Activated CD4-positive, alpha-beta T cell treated with anti-CD3 and anti-CD28 coated beads, Interleukin-2, amount 10 ng/mL, durations not matched to agents 24 days and 14 days (primary cell): ENCODE measurements at places on chromosomes 16 and 17. TPM values are rescaled to one million over a fixed set of nuclear protein-coding genes. Genes with fewer than 3 reads are reported as not detected.
A peak's percentile ranks its signal among the peaks of the same experiment; 100 is the strongest.

The CRYBA1 gene
- not detected in 2 replicates for total RNA-seq

DNA sequence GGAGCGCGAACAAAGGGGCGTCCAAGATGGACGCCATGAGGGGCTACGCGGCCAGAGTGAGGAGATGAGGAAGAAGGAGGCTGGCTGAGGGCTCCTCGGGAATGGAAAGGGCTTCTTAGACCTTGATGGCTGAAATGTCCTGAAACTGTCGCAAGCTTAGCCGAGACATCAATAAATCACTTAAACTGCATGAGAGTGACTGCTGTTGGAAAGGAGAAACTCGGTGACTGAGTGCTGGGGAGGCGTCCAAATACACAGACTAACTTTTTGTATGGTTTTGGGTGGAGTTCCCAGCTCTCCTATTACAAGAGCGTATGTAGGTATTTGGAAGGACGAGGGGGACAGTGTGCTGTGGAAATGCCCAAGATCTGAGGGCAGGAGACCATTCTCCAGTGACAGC lies 1.4 kb upstream of the GEMIN4 start:
- no peak for DNase-seq
- peaks cover 40% of the 10 kb centered on the region for H3K36me3 ChIP-seq
- no peaks in the 10 kb centered on the region for H3K27me3 ChIP-seq
- H3K4me3 ChIP-seq, result peak overlapping the region; percentile 67

GRCh38 chr17:59671386-59671785 lies 35.8 kb downstream of the PTRH2 start:
- H3K27ac ChIP-seq, result peak overlapping the region; percentile 19
- no peak for DNase-seq
- peaks cover 24% of the 10 kb centered on the region for H3K4me1 ChIP-seq
- H3K36me3 ChIP-seq, result peaks cover 60% of the 10 kb centered on the region
- no peak overlapping the region for H3K4me3 ChIP-seq

DNA sequence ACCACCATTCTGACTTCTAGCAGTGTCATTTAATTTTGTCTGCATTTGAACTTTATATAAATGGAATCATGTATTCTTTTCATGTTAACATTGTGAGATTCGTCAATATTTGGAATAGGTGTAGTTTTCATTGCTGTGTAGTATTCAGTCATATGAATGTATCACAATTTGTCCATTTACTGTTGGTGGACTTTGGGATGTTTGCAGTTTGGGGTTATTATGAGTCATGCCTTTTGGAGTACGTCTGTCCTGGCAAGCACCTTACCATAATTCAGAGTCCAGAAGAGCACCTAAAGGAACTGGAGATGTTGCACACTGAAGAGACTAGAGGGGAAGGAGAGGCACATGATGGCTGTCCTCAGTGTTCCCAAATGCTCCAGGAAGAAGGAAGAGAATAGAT lies 3.1 kb upstream of the PHKG2 start:
- peaks cover 44% of the 10 kb centered on the region for H3K36me3 ChIP-seq
- no peaks in the 10 kb centered on the region for H3K27me3 ChIP-seq
- no peak for DNase-seq
- H3K4me3 ChIP-seq, result no peak overlapping the region

The CDR2L gene
- total RNA-seq, result 1.4 and 1.8 TPM in 2 replicates

The MT1F gene
- 4.2 and 6.7 TPM in 2 replicates for total RNA-seq

The TUBB3 gene
- 2.2 and 2.6 TPM in 2 replicates for total RNA-seq

DNA sequence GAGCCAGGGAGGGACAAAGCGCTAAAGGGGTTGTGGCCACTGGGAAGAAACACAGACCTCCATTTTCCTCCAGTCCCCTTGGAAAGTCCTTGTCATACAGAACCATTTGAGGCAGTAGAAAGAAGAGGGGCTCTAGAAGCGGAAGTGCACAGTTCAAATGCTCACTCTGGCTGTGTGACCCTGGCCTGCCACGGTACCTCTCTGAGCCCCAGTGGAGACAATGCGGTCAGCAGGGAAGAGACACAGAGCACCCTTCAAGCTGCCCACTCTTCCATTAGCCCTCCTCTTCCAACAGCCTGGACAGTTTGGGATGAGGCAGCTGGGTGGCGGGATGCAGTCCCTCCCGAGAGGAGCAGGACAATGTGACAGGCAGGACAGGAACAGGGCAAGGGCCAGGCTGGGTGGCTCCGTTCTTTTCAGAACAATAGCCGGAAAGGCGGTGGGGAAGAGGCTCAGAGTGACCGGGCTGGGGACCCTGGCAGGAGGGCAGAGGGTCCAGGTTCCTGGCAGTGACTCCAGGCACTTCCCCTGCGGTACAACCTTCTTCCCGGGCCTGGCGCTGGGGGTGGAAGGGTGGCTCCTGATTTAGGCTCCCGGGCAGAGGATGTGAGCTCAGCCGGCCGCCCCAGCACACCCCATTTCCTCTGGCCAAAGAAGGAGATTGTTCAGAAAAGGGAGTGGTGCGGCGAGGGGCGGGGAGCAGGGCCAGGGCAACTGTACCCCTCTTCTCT lies 5.6 kb downstream of the CASKIN2 start:
- no peaks in the 10 kb centered on the region for H3K4me1 ChIP-seq
- H3K36me3 ChIP-seq, result no peaks in the 10 kb centered on the region
- H3K27me3 ChIP-seq, result peaks cover 7% of the 10 kb centered on the region
- no peak overlapping the region for H3K27ac ChIP-seq

- no peaks in the 10 kb centered on the region for H3K36me3 ChIP-seq
- peaks cover 2% of the 10 kb centered on the region for H3K27me3 ChIP-seq
- H3K4me1 ChIP-seq, result peaks cover 1% of the 10 kb centered on the region
- no peak overlapping the region for H3K4me3 ChIP-seq
- H3K27ac ChIP-seq, result no peak overlapping the region
- DNase-seq, result no peak
These were observed 10.5 kb downstream of the GAA start for GRCh38 chr17:80111702-80112470.

DNA sequence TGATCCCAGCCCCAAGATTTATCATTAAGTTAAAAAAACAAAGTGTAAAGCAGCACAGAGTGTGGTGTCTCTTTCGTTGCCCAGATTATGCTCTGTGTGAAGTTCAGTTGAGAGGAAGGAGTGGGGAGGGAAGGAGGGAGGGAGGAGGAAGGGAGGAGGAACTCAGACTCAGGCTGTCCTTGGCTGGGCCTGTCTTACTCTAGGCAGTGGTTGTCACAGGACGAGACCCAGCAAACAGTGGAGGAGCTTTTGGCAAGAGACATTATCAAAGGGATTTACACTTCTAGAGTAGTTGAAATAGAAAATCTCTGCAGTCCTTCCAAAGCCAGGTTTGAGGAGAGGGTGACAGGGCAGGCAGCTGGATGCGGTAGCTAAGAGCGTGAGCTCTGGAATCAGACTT lies 27.8 kb downstream of the KNOP1 start:
- H3K27me3 ChIP-seq, result no peaks in the 10 kb centered on the region
- no peak overlapping the region for H3K4me3 ChIP-seq
- DNase-seq, result no peak
- H3K4me1 ChIP-seq, result peaks cover 18% of the 10 kb centered on the region

DNA sequence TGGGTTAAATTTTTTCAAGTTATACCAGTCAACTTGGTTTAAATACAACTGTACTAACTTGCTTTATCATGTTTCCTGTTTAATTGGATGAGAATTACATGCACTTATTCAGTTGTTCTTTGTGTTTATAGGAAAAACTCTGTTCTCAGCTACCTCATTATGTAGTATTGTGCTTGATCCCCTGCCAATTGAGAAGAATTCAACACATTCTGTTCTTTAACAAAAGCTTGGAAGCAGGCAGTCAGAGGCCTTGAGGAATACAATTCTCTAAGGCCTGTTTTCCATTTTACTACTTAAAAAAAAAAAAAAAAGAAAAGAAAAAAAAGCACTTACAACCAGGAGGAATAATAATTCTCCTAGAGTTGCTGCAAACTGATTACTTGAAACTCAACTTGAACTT lies 60.6 kb upstream of the CMIP start:
- no peaks in the 10 kb centered on the region for H3K27me3 ChIP-seq
- H3K27ac ChIP-seq, result no peak overlapping the region
- no peak for DNase-seq

The VASN gene
- 0.16 TPM in 1 of 2 replicates, not detected in the other for total RNA-seq

The CDRT15L2 gene
- not detected in 2 replicates for total RNA-seq

The CD300LB gene
- not detected in 2 replicates for total RNA-seq

- H3K27me3 ChIP-seq, result no peaks in the 10 kb centered on the region
- H3K36me3 ChIP-seq, result peaks cover 4% of the 10 kb centered on the region
- no peak overlapping the region for H3K4me3 ChIP-seq
- DNase-seq, result no peak
These were observed 73.9 kb downstream of the SPAG9 start for GRCh38 chr17:51046514-51047384.

GRCh38 chr16:28011223-28011622 lies 52.3 kb downstream of the GSG1L start:
- DNase-seq, result no peak
- H3K27ac ChIP-seq, result no peak overlapping the region
- H3K4me3 ChIP-seq, result no peak overlapping the region
- H3K27me3 ChIP-seq, result peaks cover 6% of the 10 kb centered on the region
- H3K4me1 ChIP-seq, result no peaks in the 10 kb centered on the region

The C17orf75 gene
- 32.2 and 33.5 TPM in 2 replicates for total RNA-seq

- H3K27ac ChIP-seq, result no peak overlapping the region
- H3K36me3 ChIP-seq, result no peaks in the 10 kb centered on the region
- DNase-seq, result no peak
- no peak overlapping the region for H3K4me3 ChIP-seq
- no peaks in the 10 kb centered on the region for H3K27me3 ChIP-seq
- no peaks in the 10 kb centered on the region for H3K4me1 ChIP-seq
These were observed 37.1 kb upstream of the DOC2B start for GRCh38 chr17:218432-219110.

GRCh38 chr17:76554131-76554530 lies 14.3 kb downstream of the PRCD start:
- no peak overlapping the region for H3K27ac ChIP-seq
- H3K4me3 ChIP-seq, result no peak overlapping the region
- H3K36me3 ChIP-seq, result peaks cover 20% of the 10 kb centered on the region
- DNase-seq, result no peak
- no peaks in the 10 kb centered on the region for H3K27me3 ChIP-seq

The RFNG gene
- total RNA-seq, result 21.4 and 30.8 TPM in 2 replicates

The SLC5A10 gene
- not detected in 2 replicates for total RNA-seq

DNA sequence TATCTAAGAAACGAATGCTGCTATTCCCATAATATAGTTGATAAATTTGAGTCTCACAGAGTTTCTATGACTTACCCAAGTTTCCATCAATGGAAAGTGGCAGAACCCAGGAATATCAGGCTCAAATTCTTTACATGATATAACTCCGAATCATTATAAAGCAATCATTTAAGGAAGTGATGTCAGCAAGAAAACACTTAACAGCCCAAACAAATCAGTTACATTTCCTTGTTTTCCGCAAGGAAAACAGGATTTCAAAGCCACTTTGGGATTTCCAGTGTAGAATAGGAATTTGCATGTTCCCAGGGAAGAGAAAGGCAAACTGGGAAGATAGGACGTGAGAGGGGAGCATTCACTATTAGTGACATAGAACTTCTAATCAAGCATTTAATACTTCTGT lies 311.4 kb upstream of the GOT2 start:
- no peak overlapping the region for H3K4me3 ChIP-seq
- no peak overlapping the region for H3K27ac ChIP-seq
- H3K36me3 ChIP-seq, result no peaks in the 10 kb centered on the region
- no peaks in the 10 kb centered on the region for H3K4me1 ChIP-seq
- no peak for DNase-seq

DNA sequence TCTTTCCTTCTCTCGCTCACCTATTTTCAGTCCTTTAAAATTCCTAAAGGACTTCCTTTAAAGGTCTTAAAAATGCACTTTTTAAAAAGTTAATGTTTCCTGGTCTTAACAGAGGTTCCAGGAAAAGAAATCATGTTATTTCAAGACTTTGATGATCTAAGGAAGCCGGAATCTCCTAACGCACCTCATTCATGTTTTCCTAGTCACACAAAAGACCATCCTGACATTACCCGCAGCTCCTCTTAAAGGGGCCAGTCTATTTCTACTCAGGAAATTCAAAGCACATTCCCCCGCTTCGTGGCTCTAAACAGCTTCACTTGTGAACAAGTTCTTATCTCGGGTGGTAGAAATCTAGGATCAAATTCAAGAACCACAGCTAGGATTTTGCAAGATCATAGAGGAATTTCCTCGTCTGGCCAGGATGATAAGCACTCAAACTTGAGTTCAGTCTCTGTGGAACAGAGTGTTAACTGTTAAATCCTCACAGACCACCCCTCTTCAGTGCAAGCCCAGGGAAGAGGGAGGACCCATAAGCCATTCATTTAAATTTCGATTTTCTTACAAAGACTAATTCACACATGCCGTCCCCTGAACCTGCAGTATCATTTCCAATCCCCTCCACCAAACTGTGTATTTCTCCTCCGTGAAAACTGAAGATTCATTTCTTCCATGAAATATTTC lies 137.1 kb upstream of the AXIN2 start:
- H3K27ac ChIP-seq, result no peak overlapping the region
- H3K4me3 ChIP-seq, result no peak overlapping the region
- no peaks in the 10 kb centered on the region for H3K4me1 ChIP-seq
- H3K36me3 ChIP-seq, result no peaks in the 10 kb centered on the region
- H3K27me3 ChIP-seq, result peaks cover 8% of the 10 kb centered on the region
